ENCODE measurements at places on chromosomes 3 and 15. TPM values are rescaled to one million over a fixed set of nuclear protein-coding genes. Genes with fewer than 3 reads are reported as not detected.

The TIMP4 gene
- not detected for total RNA-seq

The MUC20 gene
- 0.84 TPM for total RNA-seq

The C3orf22 gene
- total RNA-seq, result not detected

The STIMATE gene
- total RNA-seq, result 27.3 TPM

The ZNF620 gene
- 0.63 TPM for total RNA-seq

The DET1 gene
- 2.2 TPM for total RNA-seq

The ZIC1 gene
- total RNA-seq, result not detected

The CHDH gene
- total RNA-seq, result under 0.01 TPM

The CHRNA7 gene
- total RNA-seq, result 2.0 TPM

The PTX3 gene
- 39.7 TPM for total RNA-seq

The CCR9 gene
- total RNA-seq, result 0.94 TPM

The CACNA2D3 gene
- 2.0 TPM for total RNA-seq

The TMC3 gene
- total RNA-seq, result not detected

The RBPMS2 gene
- total RNA-seq, result 0.10 TPM

The MYL3 gene
- total RNA-seq, result not detected

Data from mononuclear cell (primary cell).